ENCODE measurements at places on chromosomes 7 and 10.

GRCh38 chr10:25130906-25131305, 43.9 kb upstream of the GPR158 start:
- DNase-seq: no peak

- DNase-seq: no peak
Observed at GRCh38 chr10:78194050-78194449, 160.4 kb downstream of the RPS24 start.

DNA sequence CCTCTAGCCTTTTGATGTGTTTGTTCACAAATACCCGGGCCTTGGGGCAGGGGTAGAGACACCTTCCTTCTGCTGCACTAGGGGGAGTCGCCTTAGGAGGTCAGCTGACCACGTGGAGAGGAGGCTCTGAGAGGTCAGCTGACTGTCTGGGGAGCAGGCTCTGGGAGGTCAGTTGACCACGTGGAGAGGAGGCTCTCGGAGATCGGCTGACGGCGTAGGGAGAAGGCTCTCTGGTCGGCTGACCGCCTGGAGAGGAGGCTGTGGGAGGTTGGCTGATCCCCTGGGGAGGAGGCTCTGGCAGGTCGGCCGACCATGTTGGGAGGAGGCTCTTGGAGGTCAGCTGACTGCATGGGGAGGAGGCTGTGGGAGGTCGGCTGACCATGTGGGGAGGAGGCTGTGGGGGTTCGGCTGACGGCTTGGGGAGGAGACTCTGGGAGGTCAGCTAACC, 59.6 kb upstream of the LYZL1 start:
- no peak for DNase-seq

GRCh38 chr7:19080093-19080492, 37.3 kb downstream of the TWIST1 start:
- no peak for DNase-seq

DNA sequence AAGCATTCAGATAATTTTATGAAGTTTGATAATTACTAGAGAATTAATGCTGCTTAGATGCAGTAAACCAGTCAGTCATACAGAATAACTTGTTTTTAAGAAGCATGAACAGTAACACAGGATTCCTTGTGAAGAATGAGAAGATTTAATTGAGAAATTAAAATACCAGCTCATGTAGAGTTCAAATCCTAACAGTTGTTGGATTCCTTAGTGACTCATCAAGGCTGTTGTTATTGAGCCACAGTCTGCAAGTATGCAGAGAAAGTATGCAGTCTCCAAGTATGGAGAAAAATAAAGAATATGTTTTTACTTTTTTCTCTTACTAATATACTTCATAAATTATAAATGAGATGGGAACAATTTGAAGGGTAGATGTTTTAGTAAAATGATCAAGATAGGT, 30.2 kb upstream of the CYP26C1 start:
- no peak for DNase-seq

DNA sequence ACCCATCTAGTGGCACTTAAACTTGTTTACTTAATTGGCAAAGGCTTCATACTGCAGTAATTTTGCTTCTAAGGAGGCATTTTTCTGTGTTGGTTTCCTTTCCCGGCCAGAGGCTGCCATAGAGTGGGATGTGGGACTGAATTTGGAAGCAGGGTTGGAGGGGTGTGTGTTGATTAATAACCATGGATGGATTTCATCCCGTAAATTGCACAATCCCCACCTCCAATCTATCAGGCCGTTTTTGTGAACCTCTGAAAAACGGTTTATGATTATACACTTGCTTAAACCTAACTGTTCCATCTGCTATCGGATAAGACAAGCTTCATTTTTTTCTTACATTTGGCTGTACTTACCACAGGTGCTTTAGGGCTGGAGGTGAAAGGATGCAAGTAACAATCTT, 1.3 kb downstream of the TMEM60 start:
- no peak for DNase-seq

- no peak for DNase-seq
Observed at GRCh38 chr10:18582803-18583202, 68.6 kb downstream of the NSUN6 start.

GRCh38 chr7:155306673-155307470, 9.2 kb downstream of the INSIG1 start:
- DNase-seq: no peak

GRCh38 chr10:78062296-78062695, 28.6 kb downstream of the RPS24 start:
- no peak for DNase-seq

GRCh38 chr10:71136036-71136721, 76.2 kb upstream of the UNC5B start:
- no peak for DNase-seq

GRCh38 chr10:75779276-75779675, 347.9 kb downstream of the LRMDA start:
- DNase-seq: no peak

DNA sequence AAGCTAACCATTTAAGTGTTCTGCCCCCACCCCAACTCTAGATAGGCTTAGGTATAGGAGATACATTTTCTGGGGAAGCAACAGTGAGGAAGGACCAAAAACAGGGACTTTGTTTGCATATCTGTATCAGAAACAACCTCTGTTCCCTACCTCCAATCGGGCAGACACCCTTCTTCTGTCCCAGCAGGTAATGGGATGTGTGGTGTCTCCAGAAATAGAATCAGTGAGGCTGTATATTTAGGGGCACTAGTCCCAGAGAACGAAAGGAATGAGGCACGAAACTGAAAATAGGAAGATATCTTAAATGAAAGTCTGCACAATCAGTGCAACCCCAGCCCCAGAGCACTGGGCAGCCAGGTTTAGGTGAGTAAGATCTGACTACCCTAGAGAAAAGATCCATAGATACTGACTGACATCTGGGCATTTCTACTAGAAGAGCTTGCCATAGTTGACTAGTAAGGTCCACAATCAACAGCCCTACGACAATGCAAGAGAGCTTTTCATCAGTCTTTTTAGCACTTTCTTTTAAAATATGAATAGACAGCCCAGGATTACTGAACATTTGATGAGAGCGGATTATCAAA, 28.1 kb downstream of the PLEKHA1 start:
- no peak for DNase-seq

- DNase-seq: no peak
Observed at GRCh38 chr7:105106473-105106872, 92.5 kb downstream of the KMT2E start.

DNA sequence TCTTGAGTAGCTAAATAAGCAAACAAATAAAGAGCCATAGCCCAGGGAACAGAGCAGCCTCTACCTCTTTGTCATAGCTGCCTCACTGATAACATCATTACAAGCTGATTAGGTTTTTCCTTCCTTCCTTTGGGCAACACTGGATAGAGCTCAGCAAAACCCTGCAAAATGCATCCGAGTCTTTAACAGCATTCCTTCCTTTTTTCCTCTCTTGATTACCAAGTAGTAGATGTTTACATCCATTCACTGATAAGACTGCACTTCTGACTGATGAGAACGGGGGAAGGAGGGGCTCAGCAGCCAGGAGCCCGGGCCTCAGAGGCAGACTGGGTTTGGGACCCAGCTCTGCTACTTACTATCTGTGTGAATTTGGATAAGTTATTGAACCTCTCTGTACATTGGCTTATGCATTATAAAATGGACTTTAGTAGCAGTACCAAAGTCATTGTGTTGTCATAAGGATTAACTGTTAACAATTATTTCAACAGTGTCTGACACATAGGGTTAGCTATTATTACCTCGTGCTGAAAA, 214.2 kb downstream of the ANK3 start:
- DNase-seq: no peak

DNA sequence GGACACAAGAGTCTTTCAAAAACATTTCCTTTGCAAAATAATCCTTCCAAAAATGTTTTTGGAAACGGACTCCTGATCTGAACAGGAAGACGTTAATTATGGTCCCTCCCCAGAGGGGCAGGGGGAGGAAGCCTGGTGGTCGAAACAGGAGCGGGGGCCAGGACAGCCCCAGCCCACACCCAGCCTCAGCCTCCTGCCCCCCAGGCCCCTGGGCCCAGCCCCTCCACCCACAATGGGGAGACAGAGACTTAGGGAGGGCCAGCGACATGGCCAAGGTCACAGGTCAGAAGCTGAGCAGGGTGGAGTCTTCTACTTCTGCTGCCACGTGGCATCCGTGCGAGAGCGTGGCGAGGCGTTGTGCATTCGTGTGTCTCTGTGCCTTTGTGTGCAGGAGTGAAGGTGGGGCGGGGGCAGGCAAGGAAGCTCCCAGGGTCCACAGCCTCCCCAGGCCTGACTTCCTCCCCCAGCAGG, 14.0 kb upstream of the GRIFIN start:
- DNase-seq: no peak

DNA sequence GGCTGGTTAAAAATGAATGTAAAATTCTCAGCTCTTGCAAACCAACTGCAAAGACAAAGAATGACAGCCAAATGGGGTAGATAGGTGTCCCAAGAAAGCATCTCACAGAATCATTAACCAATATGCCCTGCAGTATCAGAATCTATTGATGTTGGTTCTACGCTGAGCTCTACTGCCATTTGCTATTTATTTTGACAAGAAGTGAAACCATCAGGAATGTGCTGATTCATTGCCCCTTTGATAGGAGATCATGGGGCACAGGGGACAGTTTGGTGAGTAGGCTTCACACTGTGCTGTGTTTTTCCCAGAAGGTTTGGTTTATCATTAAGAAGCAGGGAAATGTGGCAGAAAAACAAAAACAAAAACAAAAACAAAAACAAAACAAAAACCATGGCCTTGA, 19.4 kb upstream of the CDC14C start:
- no peak for DNase-seq

DNA sequence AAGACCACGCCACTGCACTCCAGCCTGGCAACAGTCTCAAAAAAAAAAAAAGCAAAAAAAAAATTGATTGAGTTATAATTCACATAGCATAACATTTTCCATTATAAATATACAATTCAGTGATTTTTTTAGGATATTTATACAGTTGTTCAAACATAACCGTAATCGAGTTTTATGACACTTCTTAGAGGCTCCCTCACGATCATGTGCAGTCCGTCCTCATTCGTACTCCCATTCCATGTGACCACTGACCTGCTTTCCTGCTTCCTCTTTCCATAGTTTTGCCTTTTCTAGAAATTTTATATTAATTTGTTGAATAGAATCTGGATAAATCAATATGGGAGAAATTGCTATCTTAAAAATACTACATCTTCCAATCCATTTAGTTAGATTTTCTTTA, 45.7 kb downstream of the VTI1A start:
- no peak for DNase-seq

DNA sequence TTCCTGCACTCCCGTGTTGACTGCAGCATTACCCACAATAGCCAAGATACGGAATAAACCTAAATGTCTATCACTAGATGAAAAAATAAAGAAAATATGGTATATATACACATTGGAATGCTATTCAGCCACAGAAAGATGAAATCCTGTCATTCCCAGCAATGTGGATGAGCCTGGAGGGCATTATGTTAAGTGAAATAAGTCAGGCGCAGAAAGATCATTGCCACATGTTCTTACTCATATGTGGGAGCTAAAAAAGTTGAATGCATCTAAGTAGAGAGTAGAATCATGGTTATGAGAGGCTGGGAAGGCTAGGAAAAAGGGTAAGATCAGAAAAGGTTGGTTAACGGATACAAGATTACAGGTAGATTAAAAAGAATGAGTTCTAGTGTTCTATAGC, 219.1 kb upstream of the MKI67 start:
- DNase-seq: no peak

Measured in activated naive CD4-positive, alpha-beta T cell treated with anti-CD3 and anti-CD28 coated beads, Interleukin-2, amount 50 U/mL, for 72 hours (primary cell).